ENCODE measurements at places on chromosomes 3 and 15. TPM values are rescaled to one million over a fixed set of nuclear protein-coding genes. Genes with fewer than 3 reads are reported as not detected.

The REC114 gene
- total RNA-seq = not detected

DNA sequence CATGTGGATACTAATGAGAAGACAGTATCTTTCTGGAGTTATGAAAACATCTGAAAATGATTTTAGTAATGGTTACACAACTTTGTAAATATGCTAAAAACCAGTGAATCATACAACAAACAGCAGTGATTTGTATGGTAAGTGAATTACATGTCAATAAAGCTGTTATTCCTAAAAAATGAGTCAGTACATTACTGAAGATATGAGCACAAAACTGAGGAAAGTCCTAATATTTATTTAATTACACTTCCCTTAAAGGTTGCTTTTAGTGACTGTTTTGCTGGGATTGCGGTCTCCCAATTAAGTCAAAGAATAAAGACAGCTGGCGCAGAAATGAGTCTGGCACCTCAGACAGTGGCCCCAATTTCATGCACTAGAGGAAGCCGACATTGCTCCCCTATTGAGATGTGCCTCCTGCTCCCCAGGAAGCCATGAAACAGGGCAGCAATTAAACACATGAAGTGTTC is 50.9 kb upstream of the FSIP1 start:
- no peak for DNase-seq

DNA sequence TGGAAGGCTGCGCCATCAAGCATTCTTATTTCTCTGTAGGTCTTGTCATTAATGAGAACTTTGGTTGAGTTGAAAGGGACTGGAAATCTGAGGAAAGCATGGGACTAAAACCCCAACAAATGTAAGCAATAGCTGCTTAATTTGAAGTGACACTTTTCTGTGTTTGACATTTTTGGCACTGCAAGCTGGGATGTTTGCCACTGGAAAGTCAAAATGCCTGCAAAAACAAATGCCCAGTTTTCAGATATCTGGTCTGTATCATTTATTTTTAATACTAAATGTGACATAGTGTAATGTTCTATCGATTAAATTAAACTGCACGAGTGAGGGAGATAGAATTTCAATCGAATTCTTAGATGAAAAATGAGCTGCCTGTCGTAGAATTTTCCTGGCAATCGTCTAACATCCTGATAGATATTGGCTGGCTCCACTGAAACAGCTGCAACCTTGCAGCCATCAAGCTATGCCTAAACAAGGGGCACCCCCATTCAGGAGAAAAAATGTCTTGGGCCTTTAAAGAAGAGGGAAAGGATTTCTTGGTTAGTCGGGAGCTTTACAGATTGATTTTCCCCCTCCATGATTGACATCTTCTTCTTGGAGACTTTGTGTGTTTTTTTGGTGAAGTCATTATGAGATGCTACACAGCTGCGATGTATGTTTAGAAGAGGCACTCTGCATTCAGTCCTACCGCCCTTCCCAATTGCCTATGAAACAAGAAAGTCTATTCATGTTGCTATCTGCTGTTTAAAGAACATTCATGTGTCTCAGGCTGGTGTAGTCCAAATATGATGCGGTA is 316.7 kb upstream of the TBL1XR1 start:
- no peak for DNase-seq

- no peak for DNase-seq
Observed at GRCh38 chr3:169244119-169244864, 419.2 kb downstream of the MECOM start.

DNA sequence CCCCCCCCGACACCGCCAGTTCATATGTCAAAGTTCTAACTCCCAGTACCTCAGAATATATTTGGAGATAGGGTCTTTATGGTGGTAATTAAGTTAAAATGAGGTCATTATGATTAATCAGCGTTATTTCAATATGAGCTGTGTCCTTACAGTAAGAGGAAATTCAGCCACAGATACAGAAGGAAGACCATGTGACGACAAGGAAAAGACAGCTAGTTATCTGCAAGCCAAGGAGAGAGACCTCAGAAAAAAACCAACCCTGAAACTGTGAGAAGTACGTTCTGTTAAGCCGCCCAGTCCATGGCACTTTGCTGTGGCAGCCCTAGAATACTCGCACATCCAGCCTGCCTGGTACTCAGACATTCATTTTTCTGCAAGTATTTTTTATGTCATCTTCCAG is 62.3 kb upstream of the ARL8B start:
- DNase-seq = no peak
